ENCODE measurements at places on chromosomes 2 and 18.

- DNase-seq, result no peak
Observed at GRCh38 chr18:36329684-36330434, 32.3 kb downstream of the FHOD3 start.

DNA sequence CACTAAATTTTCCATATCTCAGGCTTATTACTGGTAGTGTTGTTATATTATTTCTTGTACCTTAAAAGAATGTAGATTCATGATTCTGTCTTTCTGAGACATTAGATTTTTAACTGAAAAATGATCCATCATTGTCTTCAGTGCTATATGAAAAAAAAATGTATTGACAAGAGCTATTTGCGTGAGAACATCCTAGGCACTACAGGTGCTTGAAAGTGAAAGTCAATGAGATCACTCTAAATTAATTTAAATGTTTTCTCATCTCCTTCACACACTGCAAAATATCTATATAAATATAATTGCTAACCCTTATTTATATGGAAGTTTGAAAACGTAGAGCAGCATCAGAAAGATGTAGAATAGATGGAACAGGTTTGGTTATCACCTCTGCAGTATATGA lies 684.6 kb downstream of the TRIB2 start:
- DNase-seq, result no peak

DNA sequence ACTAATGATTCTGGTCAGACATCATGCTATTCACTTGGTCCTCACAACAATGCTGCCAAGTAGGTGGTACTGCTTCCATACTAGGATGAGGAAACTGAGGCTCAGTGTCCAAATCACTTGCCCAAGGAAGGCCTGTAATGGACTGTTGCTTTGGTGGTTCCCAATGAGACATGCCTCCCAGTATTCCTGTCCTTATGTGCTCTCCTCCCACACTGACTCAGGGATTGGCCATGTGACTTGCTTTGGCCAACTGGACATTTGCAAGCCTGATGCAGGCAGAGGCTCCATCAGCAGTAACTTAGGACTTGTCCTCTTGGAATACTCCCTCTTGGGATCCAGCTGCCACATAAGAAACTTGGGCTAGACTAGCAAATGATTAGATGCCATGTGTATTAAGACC lies 3.0 kb downstream of the FBXO41 start:
- no peak for DNase-seq

- no peak for DNase-seq
Observed at GRCh38 chr18:35592298-35592697, 10.8 kb downstream of the GALNT1 start.

GRCh38 chr18:38807915-38808314 lies 1242.3 kb upstream of the CELF4 start:
- no peak for DNase-seq
